ENCODE measurements at places on chromosomes 12 and 14. TPM values are rescaled to one million over a fixed set of nuclear protein-coding genes. Genes with fewer than 3 reads are reported as not detected.

Gene KLHDC1
- total RNA-seq: 7.5 TPM

Gene ACYP1
- total RNA-seq: 12.2 TPM

Gene LAG3
- 2.1 TPM for total RNA-seq

Gene EML5
- total RNA-seq: 0.19 TPM
